Cortex of kidney (tissue), 1 donor: ENCODE measurements at places on chromosomes 11 and 22.

GRCh38 chr11:13962198-13962561 is 343 bp upstream of the SPON1 start:
- no peak for DNase-seq

- no peak for DNase-seq
Observed at GRCh38 chr11:122977470-122978298, 4.0 kb downstream of the BSX start.

DNA sequence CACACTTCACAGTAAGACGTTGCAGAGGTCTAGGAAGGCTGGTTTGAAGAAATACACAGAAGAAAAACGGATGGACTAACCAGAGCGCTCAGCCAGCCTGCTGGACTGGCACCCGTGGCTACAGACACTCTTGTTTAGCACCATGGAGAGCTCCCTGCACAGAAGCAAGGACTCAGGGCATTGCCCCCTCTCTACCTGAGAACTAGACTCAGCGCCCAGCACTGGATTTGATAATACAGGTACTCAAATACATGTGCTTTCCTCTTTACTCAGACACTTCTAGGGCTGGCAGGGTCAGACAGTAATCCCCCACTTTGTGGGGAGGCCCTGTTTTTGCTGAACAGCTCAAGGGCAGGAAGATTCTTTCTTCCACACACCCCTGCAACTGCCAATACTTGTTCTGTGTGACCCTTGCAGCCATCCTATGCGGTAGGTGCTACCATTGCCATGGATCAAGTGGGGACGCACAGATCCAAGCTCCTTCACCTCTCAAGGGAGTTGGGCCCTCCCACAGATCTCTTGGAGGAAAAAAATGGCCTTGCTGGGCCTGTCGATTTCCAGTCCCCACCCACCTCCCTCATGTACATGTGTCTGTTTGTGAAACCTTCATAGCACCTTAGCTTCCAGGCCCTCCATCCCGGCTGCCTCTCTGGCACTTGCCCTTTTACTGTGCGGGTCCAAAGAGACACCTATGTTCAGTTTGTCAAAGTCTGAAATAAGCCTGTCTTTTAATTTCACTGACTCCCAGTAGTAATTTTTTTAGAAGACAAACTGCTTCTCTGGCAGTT is 5.1 kb upstream of the P2RX6 start:
- DNase-seq = no peak

- DNase-seq = no peak
Observed at GRCh38 chr11:34650528-34650927, 29.6 kb downstream of the EHF start.

DNA sequence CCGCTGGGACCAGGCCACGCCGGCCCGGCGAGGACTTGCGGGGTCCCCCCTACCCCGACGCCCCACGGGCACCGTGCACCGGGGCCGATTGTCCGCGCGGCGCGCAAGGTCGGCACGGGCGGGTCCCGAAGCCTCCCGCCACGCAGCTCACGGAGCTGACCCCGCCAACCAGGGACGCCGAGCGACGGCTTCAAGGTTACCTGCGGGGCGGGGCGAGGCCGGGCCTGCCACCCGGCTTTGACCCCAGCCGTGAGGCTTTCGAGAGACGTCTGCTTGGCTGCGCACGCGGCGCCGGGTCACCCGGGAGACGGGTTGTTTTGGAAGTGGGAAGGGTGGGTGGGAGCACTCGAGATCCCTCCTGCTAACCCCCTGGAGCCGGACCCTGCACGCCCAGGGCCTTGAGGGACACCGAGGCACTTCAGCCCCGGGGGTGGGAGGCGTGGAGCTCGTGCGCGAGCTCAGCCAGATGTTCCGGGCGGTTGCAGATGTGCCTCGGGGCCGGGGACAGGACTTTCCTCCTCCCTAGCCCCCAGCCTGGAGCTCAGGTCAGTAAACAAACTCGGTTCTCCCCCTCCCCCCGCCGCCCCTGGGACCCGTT is 3.2 kb upstream of the WNT11 start:
- no peak for DNase-seq

DNA sequence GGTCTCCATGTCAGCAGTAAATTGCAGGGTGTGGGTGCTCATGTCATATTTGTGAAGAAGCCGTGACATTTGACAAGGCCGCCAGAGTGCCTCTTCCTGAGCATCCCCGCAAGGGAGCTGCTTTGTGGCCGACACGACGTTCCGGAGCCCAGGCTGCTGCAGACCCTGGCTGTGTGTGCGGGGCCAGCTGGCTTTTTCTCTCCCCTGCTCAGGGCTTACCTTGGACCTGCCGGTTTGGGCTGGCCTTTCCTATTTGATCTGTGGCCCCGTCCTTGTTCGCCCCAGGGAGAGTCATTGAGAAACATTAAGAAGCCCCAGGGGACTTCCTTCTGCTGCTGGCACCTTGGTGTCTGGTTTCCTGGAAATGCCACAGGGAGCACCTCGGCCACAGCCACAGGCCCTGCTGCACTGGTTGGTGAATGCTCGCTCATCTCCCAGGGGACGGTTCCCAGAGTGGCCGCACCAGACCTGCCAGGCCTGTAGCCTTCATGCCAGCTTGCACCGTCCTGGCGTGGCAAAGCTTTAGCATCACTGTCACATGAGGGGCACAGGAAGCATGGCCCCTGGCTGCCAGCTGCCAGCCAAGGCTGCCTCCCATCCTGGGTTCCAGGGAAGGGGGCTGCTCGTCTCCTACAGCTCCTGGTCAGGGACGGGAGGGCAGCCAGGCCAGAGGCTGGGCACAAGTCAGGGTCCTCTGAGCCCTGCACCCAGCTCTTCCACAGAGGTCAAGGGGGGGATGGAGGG is 5.4 kb downstream of the GRK2 start:
- no peak for DNase-seq

- DNase-seq = no peak
Observed at GRCh38 chr11:75667255-75667830, 1.5 kb downstream of the MAP6 start.

DNA sequence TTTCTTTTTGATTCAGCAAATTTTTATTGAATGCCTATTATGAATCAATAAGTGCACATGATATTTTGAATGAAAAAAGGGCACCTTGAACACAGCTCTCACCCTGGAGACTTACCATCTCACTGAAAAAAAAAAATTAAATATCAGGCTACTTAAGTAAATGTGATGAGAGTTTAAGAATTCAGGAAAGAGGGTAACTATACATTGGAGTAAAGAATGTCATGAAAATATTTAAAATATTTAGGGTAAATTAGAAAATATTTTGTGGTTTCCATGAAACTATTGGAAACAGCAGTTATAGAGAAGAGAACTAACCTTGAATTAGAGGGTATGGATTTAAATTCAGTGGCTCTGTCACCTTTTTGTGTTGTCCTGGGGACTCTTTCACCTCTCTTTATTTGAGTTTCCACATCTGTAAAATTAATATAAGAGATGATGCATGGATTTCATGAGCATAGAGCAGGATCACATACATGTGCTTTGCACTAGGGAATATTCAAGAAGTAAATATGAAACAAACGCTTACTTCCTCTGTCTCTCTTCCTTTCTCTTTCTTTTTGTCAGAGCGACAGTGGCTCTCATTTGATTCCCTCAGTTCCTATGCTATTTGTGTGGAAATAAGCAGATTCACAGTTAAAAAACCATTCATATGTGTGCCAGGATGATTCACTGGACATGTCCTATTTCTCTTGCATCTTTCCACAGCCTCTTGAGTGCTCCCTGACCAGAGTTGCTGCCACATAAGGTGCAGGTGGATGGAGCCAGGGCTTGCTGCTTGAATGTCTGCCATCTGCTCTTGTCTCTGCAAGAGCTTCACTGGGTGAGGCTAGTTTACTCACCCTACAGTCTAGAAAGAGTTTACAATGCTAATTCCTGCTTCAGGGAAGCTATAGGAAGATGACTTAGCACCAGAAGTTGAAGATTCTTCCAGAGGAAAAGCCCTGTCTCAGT is 533.1 kb downstream of the ETS1 start:
- no peak for DNase-seq

DNA sequence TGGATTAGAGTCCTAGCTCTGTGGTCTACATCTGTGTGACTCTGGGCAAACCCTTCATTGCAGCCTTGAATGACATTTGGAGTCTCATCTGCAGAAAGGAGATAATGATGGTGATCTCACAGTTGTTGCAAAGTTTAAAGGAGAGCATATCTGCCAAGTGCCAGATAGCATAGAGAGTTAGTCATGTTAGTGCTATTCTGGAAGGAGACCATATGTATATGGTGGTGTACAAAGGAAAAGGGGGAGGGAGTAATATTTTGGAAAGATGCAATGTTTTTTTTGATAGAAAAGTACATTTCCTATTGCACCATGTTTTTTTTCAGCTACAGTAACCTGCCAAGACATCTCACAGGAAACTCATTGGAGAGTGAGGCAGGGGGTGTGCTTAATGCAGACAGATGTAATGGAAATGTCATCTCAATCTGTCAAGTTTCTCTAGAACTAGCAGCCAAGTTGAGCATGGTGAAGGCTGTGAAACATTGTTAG is 92.1 kb upstream of the NARS2 start:
- DNase-seq = no peak

- DNase-seq = no peak
Observed at GRCh38 chr11:70580036-70580805, 181.9 kb downstream of the CTTN start.

GRCh38 chr11:13917264-13917663 is 45.3 kb upstream of the SPON1 start:
- DNase-seq = no peak

GRCh38 chr11:63622323-63622722 is 8.1 kb upstream of the PLAAT3 start:
- no peak for DNase-seq

- no peak for DNase-seq
Observed at GRCh38 chr22:41828516-41828915, 4.4 kb upstream of the SREBF2 start.

DNA sequence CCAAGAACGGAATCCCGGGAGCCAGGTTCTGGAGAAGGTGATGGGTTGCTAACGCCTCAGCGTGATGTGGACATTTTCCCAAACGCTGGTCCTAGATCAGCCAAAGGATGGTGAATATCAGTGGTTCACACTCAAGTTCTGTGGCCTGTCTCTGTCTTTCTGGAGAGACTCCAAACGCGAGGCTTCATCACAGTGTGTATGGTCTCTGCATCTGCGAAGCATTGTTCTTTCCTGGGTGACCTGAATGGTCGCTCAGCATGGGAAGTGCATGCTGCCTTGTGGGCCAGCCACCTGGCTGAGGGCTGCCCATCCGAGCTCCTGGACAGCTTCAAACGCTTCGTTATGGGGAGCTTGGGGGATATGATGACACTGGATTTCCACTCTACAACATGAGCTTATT is 810.0 kb downstream of the TBC1D22A start:
- DNase-seq = no peak

GRCh38 chr11:26348776-26349175 is 16.8 kb downstream of the ANO3 start:
- no peak for DNase-seq

DNA sequence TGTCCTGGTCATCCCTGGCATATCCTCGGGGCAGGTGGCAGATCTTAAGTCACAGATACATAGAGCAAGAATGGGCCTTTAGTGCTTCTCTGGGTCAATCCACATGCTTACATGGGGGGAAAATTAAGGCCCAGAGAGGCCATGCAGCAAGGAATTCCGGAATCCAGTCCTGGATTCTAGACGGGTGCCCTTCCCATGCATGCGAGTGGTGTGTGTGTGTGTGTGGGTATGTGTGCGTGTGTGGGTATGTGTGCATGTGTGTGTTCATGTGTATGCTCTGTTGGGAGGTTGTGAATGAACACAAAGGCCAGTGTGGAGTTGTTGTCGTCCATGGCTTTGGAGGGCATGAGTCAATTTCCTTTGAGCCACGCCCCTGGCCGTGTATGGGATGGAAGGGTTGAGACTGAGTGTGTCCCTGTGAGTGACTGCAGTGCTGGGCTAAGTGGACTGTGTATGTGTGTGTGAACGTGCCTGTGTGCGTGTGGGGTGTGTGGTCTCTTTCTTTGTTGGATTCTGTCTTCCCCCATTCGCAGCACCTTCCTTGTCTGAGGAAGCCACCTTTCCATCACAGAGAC is 33.4 kb upstream of the EIF3D start:
- DNase-seq = no peak

GRCh38 chr11:119832202-119832935 is 103.4 kb upstream of the NECTIN1 start:
- DNase-seq = no peak

- no peak for DNase-seq
Observed at GRCh38 chr11:45279645-45280044, 6.5 kb downstream of the SYT13 start.

DNA sequence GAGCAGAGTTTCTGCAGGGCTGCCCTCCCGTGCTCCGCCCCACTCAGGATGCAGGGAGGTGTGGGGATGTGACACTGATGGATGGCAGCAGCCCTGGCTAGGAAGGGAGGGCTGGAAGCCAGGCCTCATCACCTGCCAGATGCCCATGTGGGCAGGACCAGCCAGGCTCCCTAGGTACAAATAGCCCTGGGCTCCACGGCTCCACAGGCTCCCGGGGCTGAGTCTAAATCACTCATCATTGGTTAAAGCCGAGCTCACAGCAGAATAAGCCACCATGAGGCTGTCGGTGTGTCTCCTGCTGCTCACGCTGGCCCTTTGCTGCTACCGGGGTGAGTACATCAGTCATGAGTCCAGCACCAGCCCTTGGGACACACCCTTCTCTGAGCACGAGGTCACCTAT is at the start of gene SCGB1D1:
SCGB1D1 (plus strand) TSS at position 206 of the 400 bp plus-strand sequence; CDS start at position 275, 69 bp downstream.
- no peak for DNase-seq

- DNase-seq = no peak
Observed at GRCh38 chr11:35398881-35399280, 20.5 kb downstream of the SLC1A2 start.

- DNase-seq = no peak
Observed at GRCh38 chr22:30792456-30792855, 97.8 kb downstream of the OSBP2 start.

GRCh38 chr22:26516503-26516902 is 4.2 kb upstream of the TFIP11 start:
- no peak for DNase-seq

DNA sequence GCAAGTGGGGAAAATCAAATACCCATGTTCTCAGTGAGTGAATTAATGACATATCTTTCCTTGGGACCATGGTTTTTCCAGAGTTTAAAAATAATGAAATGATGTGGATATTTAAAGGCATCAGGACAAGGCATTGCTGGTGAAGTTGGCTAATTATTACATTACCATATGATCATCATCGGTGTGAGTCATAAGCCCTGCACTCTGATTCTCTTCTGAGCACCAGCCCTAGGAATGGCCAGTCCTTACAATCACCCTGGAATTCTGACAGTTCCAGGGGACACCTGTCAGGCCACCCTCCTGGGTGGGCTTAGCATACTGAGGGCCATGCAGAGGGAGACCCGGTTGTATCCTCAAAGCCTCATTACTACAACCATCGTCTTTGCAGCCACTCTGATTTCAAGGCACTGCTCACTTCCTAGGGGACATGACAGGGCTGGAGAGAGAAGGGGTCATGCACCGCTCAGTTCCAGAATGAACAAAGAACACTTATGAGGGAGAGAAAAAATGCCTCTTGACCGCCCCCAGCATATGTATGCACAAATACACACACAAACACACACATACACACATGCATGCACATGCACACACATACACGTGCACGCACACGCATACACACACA is 365.0 kb downstream of the MIAT start:
- no peak for DNase-seq
